ENCODE measurements at places on chromosomes 4 and X.
A peak's percentile ranks its signal among the peaks of the same experiment; 100 is the strongest.

DNA sequence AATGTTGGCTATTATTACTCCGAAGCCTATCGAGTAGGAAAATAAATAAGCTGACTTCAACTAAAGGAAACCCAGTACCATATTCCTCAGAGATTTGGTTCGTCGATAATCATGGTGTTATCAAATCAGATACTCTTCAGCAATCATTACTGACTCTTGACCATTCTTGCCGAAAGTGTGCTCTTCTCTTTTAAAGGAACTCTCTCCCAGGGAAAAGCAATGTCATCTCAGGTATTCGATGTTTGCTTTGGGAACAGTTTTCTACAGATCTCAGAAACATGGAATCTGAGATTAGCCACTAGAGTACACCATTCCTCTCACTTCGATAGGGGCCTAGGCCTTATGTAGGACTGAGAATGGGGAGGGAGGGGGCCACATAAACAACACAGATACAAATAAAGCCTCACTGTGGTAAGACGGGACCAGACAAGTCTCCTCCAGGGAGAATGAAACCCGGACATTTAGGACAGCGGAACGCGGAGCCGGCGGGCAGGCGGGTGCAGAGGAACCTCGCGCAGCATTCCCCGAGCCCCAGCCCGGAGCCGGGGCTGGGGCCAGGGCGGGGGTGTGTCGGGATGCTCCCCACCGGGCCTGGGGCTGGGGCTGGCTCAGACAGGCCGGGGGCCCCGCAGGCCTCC, 581 bp downstream of the DNAJB14 start:
- DNase-seq, result peak; percentile 32

- no peak for DNase-seq
Measured at GRCh38 chrX:101691835-101692234, 32.2 kb upstream of the ARMCX2 start.

- DNase-seq, result no peak
Measured at GRCh38 chr4:148214529-148215166, 227.6 kb downstream of the NR3C2 start.

DNA sequence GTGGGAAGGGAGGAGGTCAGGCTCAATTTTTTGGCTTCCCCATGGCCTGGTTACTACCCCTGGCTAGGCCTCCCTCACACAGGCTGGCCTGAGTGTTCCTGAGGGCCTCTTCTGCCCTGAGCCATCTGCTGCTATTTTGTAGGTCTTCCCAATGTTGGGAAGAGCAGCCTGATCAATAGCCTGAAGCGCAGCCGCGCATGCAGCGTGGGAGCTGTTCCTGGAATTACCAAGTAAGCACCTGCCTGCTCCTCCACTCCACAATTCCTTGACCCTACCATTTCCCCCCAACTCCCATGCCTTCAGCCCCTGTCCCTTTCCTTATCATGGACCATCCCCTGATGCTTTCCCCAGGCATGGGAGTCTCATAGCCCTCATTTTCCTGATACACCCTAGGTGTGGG, 20.8 kb downstream of the GNL3L start:
- DNase-seq, result no peak

GRCh38 chr4:114021451-114021850, 42.0 kb upstream of the ARSJ start:
- DNase-seq, result no peak

Measured in fibroblast of villous mesenchyme (primary cell).